ENCODE measurements at places on chromosomes 5 and 9.

- peak; percentile 80 for DNase-seq
These were observed 34.3 kb upstream of the MACIR start for GRCh38 chr5:103224118-103224893.

- DNase-seq: no peak
These were observed 39.0 kb downstream of the KIF4B start for GRCh38 chr5:155052532-155052931.

- peak; percentile 4 for DNase-seq
These were observed at the start of gene PCDHA5 for GRCh38 chr5:140821375-140822280. TSS of gene PCDHA5 (plus strand) at chr5:140821613.

DNA sequence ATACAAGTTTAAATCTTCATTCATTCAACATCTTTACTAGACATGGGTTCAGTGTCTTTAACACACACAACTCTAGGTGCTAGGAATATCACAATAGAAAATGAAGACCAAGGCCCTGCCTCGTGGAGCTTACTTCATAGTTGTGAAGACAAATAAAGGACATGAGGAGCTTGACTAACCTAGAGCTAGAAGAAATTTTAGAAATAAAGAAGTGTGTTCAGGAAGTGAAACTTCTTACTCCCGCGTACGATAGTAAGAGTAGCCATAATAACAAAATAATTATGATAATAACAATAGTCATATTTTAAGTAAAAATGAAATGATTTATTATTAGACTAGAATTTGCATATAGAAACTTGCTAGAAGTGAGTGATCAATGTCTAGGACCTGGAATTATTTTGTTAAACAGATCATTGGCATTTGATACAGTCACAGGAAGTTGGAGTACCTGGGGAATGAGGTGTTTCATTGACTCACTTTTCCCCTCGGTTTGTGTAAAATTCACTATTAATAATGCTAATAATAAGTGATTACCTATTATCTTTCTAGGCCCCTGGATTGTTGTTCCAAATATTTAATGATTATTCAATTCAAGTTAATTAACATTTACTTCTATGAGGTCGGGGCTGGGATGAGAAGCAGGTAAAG is 331.3 kb downstream of the NSG2 start:
- no peak for DNase-seq

- peak; percentile 83 for DNase-seq
These were observed 116.8 kb upstream of the CNTLN start for GRCh38 chr9:17017931-17018491.

DNA sequence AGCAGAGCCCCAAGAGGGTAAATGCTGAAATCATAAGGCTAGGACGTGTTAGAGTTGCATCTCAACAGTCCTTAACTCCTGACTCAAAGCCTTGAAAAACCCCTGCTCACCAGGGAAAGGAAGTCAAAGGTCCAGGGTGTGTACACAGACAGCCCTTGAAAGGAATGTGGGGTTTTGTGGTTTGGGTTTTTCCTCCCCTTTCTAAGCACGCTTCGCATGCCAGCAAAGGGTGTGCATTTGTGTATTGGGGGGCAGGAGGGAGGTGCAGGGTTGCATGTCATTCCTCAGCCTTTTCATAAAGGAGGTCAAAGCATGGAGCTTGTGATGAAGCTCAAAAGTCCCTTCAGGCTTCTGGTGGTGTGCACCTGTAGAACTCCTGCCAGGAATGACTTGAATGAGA is 17.3 kb upstream of the XPA start:
- DNase-seq: peak; percentile 89

DNA sequence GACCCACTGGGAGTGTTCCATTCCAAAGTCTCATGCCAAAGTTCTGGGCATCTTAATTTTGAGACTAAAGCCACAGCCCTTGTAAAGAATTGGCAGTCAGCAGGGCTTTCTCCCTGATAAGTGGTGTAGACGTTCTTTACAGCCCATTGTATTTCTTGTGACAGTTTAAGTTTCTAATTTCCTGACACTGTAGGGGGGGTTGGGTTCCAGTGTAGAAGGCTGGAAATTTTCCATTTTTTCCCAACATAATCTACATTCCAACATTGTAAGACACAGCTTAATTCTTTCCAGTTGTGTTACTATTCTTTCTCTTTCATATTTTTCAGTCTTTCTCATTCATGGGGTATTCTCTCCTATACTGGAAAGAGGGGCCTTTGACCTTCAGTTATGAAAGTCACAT is 121.1 kb downstream of the FBXL7 start:
- peak; percentile 89 for DNase-seq

GRCh38 chr9:89167788-89168187 is 10.8 kb downstream of the SHC3 start:
- no peak for DNase-seq

DNA sequence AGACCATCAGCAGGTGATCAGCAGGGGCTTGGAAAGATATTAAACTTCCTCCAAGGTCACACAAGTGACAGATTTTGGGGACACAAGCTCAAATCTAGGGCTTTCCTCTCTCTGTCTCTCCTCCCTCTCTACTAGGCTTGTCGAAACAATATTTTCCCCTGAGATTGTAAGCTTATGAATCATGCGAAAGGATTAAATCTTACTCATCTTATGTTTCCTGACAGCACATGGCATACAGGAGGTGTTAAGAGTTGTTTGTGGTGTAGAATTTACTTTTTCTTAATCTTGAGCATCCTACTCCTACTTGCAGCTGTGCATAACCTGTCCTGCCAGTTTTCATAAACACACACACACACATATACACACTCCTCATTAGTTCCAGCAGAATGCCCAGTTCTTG is 186.3 kb downstream of the MARCHF11 start:
- peak; percentile 46 for DNase-seq

- DNase-seq: peak; percentile 48
These were observed 514.2 kb upstream of the TLE4 start for GRCh38 chr9:79057576-79057975.

GRCh38 chr5:109160468-109160867 is 249.3 kb downstream of the PJA2 start:
- DNase-seq: no peak

DNA sequence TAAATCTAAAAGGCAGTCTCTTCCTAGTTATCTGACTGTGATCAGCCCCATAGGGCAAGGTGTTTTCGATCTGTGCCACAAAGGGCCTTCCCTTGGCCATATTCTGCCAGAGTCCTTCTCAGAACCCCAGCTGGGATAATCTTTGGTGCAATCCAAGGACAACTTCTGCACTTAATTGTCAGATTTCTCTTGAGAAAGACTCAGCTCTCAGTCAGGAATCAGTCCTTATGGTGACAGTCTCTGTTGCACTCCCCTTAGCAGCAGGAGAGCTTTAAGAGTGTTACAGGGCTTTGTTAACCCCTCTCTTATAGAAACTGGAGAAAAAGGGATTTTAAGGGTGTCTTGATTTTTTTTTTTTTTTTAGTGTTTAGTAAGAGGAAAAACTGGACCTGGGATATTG is 15.4 kb upstream of the RFX3 start:
- no peak for DNase-seq

DNA sequence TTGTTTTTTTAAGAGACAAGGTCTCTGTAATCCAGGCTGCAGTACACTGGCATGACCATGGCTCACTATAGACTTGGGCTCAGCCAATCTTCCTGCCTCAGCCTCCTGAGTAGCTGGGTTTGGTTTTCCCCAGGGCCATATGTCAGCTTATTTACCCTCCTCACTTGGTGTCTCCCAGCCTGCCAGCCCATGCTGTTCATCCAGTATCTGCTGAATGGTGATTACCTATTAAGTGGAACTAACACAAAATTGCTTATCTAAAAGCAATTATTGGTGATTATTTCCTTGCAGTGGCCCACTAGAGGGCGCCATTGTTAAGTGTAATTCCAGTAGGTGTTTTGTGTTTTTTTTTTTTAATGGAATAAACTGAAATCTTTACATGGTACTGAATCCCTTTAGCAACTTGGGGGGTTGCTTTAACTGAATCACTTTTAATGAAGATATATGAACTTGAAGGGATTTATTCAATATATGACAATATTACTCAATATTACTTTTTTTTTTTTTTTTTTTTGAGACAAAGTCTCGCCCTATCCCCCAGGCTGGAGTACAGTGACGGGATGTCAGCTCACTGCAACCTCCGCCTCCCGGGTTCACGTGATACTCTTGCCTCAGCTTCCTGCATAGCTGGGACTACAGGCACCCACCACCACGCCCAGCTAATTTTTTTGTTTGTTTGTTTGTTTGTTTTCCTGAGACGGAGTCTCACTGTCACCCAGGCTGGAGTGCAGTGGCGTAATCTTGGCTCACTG is 13.8 kb downstream of the EXOSC2 start:
- DNase-seq: peak; percentile 70

DNA sequence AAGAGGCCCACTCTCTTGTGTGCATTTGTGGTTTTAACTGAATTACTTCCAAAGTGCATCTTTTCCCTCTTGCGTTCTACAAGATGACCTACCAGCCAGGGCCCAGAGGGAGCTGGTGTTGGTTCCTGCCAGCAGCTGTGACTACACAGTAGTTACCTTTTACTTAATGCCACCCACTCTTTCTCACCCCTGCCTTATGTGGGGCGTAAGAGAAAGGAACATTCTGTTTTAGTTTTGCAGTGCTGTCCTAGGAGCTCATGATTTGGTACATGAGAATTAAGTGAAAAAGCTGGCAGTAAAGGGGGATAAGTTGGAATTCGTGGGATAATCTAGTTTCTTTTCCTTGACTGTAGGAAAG is 45.4 kb downstream of the RCL1 start:
- no peak for DNase-seq

- DNase-seq: no peak
These were observed 64.0 kb downstream of the STX17 start for GRCh38 chr9:99970481-99970880.

GRCh38 chr5:139022528-139022927 is 147.4 kb upstream of the LRRTM2 start:
- DNase-seq: peak; percentile 25

DNA sequence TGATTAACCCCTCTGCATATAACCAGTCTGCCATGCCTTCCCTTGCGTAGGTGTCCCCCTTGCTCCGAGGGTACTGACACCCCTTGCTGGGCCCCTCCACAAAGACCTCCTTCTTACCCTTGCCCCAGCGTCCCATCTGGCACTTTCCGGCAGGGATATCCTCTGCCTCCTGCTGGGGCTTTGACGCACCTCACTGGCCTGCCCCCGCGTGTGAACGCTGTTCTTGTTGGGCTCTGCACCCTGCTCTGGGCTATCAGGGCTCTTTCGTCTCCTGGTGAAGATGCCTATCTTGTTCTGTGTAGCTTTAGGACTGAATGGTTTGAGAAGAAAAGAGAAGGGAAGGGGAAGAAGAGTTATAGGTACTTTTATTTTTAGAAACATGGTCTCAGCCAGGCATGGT is 53.0 kb downstream of the SUB1 start:
- no peak for DNase-seq

DNA sequence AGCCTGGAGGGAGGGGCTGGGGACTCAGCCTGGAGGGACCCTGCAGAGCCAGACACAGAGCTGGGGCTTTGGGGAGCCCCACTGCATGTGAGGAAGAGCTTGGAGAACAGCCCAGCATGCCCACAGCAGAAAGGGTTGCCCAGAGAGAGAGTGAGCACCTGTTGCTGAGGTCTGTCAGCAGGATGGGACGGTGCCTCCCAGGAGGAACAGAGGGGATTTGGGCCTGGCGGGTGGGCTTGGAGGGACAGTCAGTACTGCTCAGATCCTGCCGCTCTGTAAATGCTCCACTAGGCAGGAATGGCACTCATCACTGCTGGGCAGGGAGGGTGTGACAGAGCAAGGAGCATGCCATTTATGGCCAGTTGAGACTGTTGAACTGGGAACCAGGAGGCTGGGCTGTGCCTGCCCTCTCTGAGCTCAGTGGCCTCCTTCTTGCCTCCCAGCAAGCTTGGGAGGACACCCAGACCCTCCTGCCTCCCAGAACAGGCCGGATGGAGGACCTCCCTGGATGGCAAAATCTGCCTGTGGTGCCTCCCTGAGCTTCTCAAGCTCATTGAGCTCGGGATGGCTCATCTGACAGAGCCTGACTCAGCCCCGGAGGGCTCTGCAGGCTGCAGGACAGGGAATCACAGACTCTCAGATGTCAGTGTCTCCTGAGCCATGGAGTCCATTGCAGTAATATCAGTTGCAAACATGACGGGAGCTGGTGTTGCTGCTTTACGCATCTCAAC is 786 bp upstream of the HRCT1 start:
- DNase-seq: peak; percentile 43

- DNase-seq: peak; percentile 98
These were observed 10.5 kb upstream of the S1PR3 start for GRCh38 chr9:88980740-88981203.

DNA sequence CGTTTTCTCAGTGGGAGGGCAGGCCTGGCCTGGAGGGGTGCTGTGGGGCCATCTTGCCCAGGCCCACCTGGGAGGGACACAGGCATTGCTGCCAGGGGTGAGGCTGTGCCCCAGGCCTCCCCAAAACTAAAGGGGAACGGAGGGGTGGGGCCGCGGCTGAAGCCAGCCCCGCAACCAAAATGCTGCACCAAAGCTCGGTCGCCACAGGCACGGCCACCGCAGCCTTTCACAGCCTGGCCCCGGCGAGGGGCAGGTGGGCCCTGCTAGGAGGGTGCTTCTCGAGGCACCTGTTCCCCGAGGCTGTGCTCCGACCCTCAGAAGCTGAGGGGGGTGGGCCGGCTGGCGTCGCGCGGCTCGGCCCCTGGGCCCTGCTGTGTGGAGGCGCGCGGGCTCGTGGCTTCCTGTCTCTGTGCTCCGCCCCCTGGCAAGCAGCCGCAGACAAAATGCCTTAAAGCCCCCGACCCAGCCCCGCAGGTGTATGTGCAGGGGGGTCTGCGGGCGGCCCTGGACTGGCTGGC is 57.6 kb downstream of the JAK2 start:
- no peak for DNase-seq

- peak; percentile 57 for DNase-seq
These were observed 802 bp downstream of the ITGA2 start for GRCh38 chr5:52989781-52990527.

GRCh38 chr9:125996791-125997190 is 249.6 kb downstream of the PBX3 start:
- DNase-seq: no peak

GRCh38 chr5:1226839-1227581 is 1.8 kb downstream of the SLC6A18 start:
- no peak for DNase-seq

DNA sequence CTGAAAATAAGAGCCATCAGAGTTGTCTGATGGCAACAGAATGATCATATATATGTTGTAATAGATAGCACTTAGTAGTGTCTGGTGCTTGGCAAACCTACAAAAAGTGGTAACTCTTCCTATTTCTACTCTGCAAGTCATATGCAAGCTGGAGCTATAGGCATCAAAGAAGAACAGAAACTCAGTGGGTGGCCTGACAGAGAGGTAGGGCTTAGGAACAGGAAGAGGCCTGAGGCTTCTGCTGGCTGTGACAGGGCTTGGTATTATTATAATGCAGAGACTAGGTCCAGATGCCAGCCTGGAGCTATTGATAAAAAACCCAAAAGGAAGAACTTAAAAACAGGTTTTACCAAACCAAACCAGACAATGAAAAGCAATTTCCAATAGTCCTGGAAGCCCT is 4.4 kb upstream of the DIAPH1 start:
- no peak for DNase-seq

- peak; percentile 40 for DNase-seq
These were observed 177.6 kb upstream of the SMARCA2 start for GRCh38 chr9:1837453-1838084.

DNA sequence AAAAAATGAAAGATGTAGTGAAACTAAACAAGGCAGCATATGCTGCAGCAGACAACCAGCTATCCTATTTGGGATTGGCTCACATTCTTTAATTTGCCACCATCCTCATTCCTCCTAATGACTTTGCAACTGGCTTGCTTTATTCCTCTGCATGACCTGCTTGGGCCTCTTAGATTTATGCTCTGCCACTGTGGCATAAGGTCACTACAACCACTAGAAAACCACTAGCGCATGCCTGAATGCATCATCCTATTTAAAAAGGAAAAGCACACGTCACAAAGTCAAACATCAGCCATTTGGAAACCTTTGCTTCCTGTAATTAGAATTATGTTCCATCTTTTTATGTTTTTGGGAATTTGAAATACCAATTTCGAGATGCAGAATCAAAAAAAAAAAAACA is 40.8 kb upstream of the CCDC152 start:
- peak; percentile 64 for DNase-seq

Measured in AG10803 (cell line).